ENCODE measurements at places on chromosomes 3 and 15.

DNA sequence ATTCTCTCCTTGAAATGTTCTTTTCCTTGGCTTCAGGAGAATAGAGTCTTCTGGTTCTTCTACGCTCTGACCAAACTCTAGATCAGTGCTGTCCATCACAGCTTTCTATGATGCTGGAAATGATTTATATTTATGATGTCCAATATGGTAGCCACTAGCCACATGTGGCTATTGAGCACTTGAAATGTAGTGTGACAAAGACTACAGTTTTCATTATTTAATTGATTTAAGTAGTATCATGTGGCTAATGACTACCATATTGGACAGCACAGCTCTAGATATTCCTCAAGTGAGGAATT lies 2.9 kb downstream of the LNP1 start:
- DNase-seq, result no peak

DNA sequence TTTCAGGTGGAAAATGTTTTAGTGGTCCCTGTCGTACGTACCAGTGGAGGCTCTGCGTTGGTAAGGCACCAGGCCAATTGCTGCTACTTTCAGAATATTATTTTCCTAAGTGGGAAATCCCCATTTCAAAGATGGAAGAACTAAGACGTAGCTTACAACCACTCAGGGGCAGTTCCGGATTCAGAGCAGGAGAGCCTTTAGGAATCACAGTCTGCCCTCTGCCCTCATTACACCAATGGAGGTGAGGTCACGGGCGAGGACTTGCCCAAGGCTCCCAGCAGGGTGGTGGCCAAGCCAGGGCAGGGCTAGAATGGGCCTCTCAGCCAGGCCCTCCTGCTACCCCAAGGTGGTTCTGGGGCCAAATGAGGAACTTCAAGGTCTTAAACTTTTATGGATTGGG lies 72.6 kb downstream of the RASGRF1 start:
- DNase-seq, result no peak

DNA sequence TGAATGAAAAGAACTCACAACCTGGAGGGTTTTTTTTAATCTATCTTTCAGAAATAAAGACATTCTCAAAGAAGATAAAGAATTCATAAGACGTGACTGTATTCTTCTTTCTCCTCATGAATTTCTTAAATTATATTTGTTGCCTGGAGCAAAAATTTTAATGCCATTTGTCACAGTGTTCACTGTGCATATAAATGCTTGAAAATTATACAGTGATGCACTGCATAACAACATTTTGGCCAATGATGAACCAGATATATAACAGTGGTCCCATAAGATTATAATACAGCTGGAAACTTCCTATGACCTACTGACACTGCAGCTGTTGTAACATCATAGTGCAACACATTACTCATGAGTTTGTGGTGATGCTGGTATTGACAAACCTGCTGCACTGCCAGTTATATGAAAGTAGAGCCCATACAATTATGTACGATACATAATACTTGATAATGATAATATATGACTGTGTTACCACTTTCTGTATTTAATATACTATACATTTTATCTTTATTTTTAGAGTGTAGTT lies 67.3 kb downstream of the P2RY1 start:
- DNase-seq, result no peak

- no peak for DNase-seq
These were observed 91.4 kb upstream of the PSMD6 start for GRCh38 chr3:64114651-64115050.

- no peak for DNase-seq
These were observed 28.2 kb downstream of the CLEC3B start for GRCh38 chr3:45054196-45054857.

DNA sequence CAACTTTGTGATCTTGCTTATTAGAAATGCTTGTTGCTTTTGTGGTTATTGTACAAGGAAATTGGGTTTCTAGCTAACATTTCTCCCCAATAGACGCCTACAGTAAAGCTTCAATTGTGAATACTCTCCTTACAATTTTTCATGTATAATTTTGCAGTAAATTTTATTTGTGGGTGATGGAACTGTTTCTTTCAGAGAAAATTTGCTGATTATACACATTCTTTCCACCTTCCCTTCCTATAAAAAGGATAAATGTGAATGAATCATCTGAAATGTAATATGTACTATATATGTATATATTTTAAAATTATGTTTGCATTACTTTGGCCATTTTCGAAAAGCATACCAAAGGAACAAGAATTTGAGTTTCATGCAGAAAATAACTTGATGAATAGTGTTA lies 162.7 kb upstream of the CRBN start:
- DNase-seq, result no peak

DNA sequence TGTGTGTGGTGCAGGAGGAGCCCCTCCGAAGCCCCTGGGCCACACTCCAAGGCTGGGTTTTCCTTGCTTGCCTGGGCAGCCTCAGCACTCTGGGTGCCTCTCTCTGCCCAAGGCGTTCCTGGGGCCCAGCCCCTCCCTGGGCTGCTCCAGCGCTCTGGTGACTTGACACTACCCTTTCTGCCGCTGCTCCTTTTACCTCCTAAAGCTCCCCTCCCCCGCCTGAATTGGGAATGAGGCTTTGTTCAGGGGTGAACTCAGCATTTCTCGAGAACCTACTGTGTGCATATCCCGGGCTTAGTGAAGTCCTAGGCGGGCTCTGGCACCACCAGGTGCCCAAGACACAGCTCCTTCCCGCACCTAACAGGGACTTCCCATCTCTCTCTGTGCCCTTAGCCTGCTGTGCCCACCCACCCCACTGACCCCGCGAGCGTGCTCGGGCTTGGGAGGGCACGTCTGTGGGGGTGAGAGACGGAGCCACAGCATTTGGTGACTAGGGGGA lies 1.2 kb upstream of the BAHD1 start:
- DNase-seq, result no peak

- DNase-seq, result no peak
These were observed 101.1 kb upstream of the BOC start for GRCh38 chr3:113110267-113110666.

DNA sequence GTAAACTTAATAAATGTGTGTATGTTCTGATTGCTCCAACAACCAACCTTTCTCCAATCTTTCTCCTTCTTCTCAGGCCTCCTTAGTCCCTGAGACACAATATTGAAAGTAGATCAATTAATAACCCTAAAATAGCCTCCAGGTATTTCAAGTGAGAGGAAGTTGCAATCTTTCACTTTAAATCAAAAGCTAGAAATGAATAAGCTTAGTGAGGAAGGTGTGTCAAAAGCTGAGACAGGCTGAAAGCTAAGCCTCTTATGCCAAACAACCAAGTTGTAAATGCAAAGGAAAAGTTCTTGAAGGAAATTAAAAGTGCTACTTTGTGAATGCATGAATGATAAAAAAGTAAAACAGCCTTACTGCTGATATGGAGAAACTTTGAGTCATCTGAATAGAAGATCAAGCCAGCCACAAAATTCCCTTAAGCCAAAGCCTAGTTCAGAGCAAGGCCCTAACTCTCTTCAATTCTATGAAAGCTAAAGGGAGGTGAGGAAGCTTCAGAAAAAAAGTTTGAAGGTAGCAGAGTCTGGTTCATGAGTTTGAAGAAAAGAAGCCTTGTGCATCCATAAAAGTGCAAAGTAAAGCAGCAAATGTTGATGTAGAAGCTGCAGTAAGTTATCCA lies 38.6 kb downstream of the CCDC80 start:
- no peak for DNase-seq

GRCh38 chr15:64991536-64992135 lies 1.9 kb upstream of the SPG21 start:
- no peak for DNase-seq

DNA sequence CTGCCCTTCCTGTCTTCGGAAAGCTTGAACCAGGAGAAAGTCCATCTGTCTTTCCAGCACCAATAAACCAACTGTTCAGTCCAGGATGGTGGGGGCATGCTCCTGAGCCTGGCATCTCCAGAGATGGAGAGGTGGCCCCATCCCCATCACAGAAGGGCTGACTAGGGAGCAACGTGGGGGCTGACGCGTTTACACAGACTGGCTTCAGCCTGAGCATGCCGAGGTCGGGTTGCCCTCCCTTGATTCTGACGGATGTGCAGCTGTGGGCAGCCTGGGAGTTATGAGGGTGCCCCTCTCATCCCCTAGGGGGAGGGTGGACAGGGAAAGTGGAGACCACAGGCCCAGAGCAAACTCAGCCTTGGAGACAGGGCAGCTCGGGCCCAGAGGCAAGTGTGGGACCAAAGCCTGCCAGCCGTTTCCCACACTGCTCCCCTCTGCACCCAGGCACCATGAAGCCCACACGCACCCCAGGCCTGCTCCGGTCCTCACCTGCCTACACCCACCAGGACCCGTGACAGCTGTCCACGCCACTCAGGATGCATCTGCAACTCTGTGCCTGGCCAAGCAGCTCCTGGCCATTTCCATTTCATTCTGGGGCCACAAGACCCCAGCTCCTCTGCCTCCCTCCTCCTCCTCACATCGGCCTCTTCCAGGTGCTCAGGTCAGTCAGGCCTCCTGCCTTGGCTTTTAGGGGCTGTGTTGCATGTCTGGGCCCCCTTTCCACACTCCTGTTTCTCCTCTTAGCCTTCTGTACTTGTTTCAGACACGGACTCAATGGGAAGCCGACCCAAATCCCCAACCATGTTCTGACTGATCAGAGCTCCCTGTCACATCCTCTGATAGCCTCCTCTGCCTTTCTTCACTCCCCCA lies 48.2 kb upstream of the SLC41A3 start:
- DNase-seq, result no peak

DNA sequence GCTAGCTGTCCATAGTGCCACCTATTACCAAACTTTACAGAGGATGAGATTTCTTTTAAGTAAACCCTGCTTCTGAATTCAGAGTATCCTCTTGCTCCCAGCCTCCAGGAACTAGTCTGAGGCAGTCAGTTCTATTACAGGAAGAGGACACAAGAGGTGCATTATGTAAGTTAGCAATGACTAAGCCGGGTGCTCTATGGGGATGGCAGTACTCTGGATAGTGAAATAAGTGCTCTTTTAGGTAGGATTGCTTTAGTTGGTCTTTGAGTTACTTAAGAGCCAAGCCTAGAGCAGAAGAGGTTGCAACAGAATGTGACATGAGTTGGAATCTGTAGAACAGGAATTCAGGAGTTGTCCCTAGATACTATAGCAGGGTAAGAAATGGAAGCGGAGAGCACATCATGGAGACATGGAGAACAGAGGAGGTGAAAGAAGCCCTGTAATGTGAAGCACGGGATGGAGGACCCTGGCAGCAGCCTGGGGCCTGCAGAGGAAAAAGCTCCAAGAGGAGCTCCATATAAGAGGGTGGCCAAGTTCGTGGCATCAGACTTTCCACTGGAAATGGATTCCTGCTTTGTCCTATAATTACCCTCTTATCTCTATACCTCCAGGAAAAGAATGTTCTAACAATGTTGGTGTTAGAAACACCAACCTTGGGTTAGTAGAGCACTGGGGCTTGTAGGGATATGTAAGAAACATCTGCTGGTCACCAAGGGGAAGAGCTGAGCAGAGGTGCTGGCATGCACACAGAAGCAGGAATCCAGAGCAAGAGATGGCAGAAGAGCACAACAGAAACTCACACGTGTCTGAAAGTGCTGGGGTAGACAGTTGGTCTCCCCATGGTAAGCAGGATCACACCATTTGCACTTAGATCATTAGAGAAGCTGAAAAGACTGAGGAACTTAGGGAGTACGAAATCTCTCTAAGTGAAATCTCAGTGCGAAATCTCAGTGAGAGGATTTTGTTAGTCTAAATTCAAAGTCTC lies 851.1 kb downstream of the FHIT start:
- DNase-seq, result no peak

GRCh38 chr3:196541684-196542445 lies 26.5 kb downstream of the WDR53 start:
- DNase-seq, result no peak

Measured in activated CD4-positive, alpha-beta T cell treated with anti-CD3 and anti-CD28 coated beads for 48 hours (primary cell).